ENCODE measurements at places on chromosomes 5 and 9.
A peak's percentile ranks its signal among the peaks of the same experiment; 100 is the strongest.

- no peak overlapping the region for H3K4me3 ChIP-seq
- no peaks in the 10 kb centered on the region for H3K27me3 ChIP-seq
- H3K27ac ChIP-seq, result no peak overlapping the region
Measured at GRCh38 chr5:131550606-131551005, 84.4 kb downstream of the RAPGEF6 start.

- no peak overlapping the region for H3K27ac ChIP-seq
- H3K36me3 ChIP-seq, result no peaks in the 10 kb centered on the region
- no peaks in the 10 kb centered on the region for H3K27me3 ChIP-seq
- peaks cover 6% of the 10 kb centered on the region for H3K4me1 ChIP-seq
Measured at GRCh38 chr9:107020040-107020530, 157.1 kb downstream of the ZNF462 start.

GRCh38 chr5:41980870-41981269 is 55.8 kb downstream of the FBXO4 start:
- H3K4me3 ChIP-seq, result no peak overlapping the region
- H3K27ac ChIP-seq, result no peak overlapping the region
- no peaks in the 10 kb centered on the region for H3K27me3 ChIP-seq
- H3K36me3 ChIP-seq, result no peaks in the 10 kb centered on the region

DNA sequence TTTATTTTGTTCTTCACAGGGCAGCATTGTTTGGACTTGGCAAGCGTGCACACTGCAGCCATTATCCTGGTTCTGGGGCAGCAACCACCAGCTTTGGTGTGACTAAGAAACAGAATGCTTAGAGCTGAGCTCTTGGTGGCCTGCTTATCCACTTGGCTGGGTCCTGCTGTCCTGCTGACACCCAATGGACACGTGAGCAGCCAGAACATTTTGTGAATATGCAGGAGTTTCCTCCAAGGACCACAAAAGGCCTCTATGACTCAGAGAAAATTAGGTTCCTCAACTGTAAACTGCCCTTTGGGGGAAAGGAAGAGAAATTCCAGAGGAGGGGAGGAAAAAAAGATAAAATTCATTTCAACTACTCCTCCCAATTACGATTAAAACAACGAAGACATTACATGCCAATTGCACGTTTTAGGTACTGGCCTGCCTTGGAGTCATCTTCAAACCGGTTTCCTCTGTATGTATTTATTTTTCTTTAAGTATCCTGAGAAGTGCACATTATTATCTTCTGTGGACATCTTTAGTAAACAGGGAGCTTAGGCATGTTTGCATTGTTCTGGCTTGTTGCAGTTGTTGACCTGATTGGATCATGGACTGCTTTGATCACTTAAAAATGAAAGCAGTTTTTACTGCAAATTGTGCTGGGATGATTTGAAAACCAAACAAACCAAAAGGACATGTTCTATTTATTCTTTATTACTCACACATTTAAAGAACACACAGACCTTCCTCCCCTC is 82.3 kb upstream of the TLE4 start:
- no peak overlapping the region for H3K4me3 ChIP-seq
- H3K4me1 ChIP-seq, result no peaks in the 10 kb centered on the region
- H3K27ac ChIP-seq, result no peak overlapping the region
- no peaks in the 10 kb centered on the region for H3K36me3 ChIP-seq
- H3K27me3 ChIP-seq, result no peaks in the 10 kb centered on the region

- no peak for DNase-seq
- no peaks in the 10 kb centered on the region for H3K27me3 ChIP-seq
Measured at GRCh38 chr9:93896093-93896492, 59.1 kb downstream of the BARX1 start.

DNA sequence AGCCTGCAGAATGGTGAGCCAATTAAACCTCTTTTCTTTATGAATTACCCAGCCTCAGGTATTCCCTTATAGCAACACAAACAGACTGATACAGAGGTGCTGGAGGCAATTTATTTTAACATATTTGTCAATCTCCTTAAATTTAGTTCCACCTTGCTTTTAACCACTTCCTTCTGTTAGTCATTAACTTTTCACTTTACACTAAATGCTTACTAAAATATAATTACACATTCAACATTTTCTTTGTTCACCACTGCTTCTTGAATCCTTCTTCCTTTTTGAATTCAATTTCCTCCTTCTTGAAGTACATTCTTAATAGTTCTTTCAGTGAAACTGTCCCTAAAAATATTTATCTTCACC is 39.4 kb downstream of the LYRM7 start:
- DNase-seq, result no peak
- no peak overlapping the region for H3K27ac ChIP-seq
- no peak overlapping the region for H3K4me3 ChIP-seq
- no peaks in the 10 kb centered on the region for H3K27me3 ChIP-seq
- H3K36me3 ChIP-seq, result no peaks in the 10 kb centered on the region

- H3K27me3 ChIP-seq, result no peaks in the 10 kb centered on the region
- DNase-seq, result no peak
- no peak overlapping the region for H3K4me3 ChIP-seq
- no peaks in the 10 kb centered on the region for H3K4me1 ChIP-seq
- no peaks in the 10 kb centered on the region for H3K36me3 ChIP-seq
- no peak overlapping the region for H3K27ac ChIP-seq
Measured at GRCh38 chr5:32933692-32934091, 222.6 kb downstream of the NPR3 start.

- no peaks in the 10 kb centered on the region for H3K27me3 ChIP-seq
- no peaks in the 10 kb centered on the region for H3K36me3 ChIP-seq
- DNase-seq, result no peak
- no peak overlapping the region for H3K4me3 ChIP-seq
- no peaks in the 10 kb centered on the region for H3K4me1 ChIP-seq
Measured at GRCh38 chr5:50800410-50800809, 134.0 kb downstream of the PARP8 start.

DNA sequence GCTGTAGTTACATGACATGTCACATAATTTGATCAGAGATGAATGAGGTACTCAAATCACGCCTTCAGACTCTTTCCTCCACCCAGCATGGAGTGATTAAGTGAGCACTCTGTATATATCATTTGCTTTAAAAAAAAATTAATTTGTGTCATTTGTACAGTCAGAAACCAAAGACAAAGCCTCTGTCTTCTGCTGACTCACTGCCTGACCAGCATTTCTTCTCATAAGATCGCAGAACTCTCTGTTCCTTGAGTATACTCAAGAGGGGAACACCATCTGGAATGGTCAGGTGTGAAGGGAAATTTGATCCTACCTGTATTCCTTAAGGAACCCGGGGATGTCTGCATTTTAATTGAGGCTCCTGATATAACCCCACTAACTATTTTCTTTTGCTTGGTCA is 254.4 kb downstream of the FAM114A2 start:
- no peaks in the 10 kb centered on the region for H3K27me3 ChIP-seq
- no peak for DNase-seq
- H3K4me1 ChIP-seq, result peaks cover 4% of the 10 kb centered on the region

- H3K4me3 ChIP-seq, result no peak overlapping the region
- H3K36me3 ChIP-seq, result no peaks in the 10 kb centered on the region
- no peak overlapping the region for H3K27ac ChIP-seq
Measured at GRCh38 chr5:32083981-32084430, 90.1 kb downstream of the GOLPH3 start.

- H3K27ac ChIP-seq, result no peak overlapping the region
- H3K4me1 ChIP-seq, result 0 out of 2 replicates have a peak, but pooled peaks cover 2% of the 10 kb centered on the region
- H3K4me3 ChIP-seq, result no peak overlapping the region
- DNase-seq, result no peak
Measured at GRCh38 chr9:116549061-116549664, 137.9 kb upstream of the TRIM32 start.

GRCh38 chr9:137000177-137000930 is 4.0 kb upstream of the CLIC3 start:
- no peaks in the 10 kb centered on the region for H3K4me1 ChIP-seq
- no peak overlapping the region for H3K27ac ChIP-seq
- H3K27me3 ChIP-seq, result no peaks in the 10 kb centered on the region
- H3K36me3 ChIP-seq, result no peaks in the 10 kb centered on the region
- DNase-seq, result no peak
- H3K4me3 ChIP-seq, result no peak overlapping the region

DNA sequence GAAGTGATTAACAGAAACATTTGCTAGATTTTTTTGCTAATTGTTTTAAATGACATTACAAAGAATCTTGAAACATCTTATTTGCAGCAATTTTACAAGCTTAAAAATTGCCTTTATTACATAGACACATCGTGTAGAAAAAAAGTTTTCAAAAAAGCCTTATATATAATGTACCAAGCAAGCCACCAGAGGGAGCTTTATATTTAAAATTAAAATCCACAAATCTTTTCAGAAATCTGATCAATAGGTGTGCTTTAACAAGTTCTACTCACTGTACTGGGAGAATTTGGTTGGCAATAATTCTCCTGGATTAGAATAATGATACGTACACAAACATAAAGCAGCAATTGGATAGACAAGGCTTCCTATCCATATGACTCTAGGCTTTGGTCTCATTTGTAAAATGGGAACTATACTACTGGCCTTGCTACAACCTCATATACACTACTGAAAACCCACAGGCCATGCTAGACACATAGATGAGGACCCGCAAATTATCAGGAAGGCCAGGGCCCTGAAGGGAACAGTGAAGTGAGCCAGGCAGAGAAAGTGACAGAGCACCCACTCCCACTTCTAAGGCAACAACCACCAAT is 4.8 kb downstream of the PSMB7 start:
- no peak overlapping the region for H3K4me3 ChIP-seq
- peaks cover 2% of the 10 kb centered on the region for H3K4me1 ChIP-seq
- H3K36me3 ChIP-seq, result peaks cover 69% of the 10 kb centered on the region
- no peaks in the 10 kb centered on the region for H3K27me3 ChIP-seq
- H3K27ac ChIP-seq, result no peak overlapping the region

GRCh38 chr9:29701559-29701958 is 2128.3 kb upstream of the C9orf72 start:
- H3K27me3 ChIP-seq, result no peaks in the 10 kb centered on the region
- H3K27ac ChIP-seq, result no peak overlapping the region
- no peak for DNase-seq
- no peaks in the 10 kb centered on the region for H3K4me1 ChIP-seq

GRCh38 chr5:36089989-36090388 is 23.3 kb upstream of the UGT3A2 start:
- DNase-seq, result peak; percentile 60
- H3K27me3 ChIP-seq, result no peaks in the 10 kb centered on the region
- H3K4me3 ChIP-seq, result no peak overlapping the region
- no peak overlapping the region for H3K27ac ChIP-seq
- peaks cover 1% of the 10 kb centered on the region for H3K4me1 ChIP-seq

GRCh38 chr5:149380466-149381121 is 1.5 kb upstream of the IL17B start:
- DNase-seq, result no peak
- no peak overlapping the region for H3K4me3 ChIP-seq
- no peaks in the 10 kb centered on the region for H3K36me3 ChIP-seq
- no peak overlapping the region for H3K27ac ChIP-seq
- no peaks in the 10 kb centered on the region for H3K4me1 ChIP-seq

DNA sequence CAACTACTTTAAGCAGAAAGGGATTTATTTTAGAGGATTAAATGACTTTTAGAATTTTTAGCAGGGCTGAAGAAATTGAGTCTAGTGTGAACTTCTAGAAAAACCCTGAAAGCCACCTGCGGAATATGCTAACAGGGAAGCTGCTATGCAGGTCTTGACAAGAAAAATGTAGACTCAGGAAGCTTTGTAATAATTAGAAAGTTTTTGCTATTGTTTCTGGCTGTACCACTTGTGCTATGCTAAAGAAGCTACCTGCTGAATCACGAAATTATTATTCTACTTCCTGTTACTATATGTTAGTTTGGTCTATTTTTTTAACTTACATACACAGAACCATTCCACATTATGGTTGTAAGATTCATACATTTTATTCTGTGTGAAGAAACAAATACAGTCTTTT is 74.0 kb upstream of the CHSY3 start:
- H3K4me1 ChIP-seq, result no peaks in the 10 kb centered on the region
- no peak for DNase-seq
- H3K4me3 ChIP-seq, result no peak overlapping the region
- H3K36me3 ChIP-seq, result no peaks in the 10 kb centered on the region
- no peak overlapping the region for H3K27ac ChIP-seq
- H3K27me3 ChIP-seq, result no peaks in the 10 kb centered on the region

DNA sequence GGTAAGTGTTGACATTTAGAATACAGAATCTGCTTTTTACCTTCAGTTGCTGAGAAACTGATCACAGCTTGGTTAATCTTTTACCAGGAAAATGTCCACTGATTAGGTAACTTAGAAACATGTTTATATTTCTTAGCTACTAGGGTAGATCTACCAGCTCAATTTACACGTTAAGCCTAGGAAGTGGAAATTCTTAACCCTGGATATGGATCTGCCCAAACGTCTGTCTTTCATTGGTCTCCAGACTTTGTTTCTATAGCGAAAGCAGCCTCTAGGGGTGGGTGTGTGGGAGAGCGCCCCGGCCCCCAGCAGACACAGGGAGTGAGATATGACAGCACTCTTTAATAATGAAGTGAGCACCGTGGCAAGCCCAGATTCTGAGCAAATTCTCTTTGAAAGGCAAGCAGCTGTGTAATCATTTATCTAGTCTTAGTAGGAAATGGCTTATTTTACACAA is 141.6 kb upstream of the ZNF608 start:
- DNase-seq, result no peak
- H3K4me3 ChIP-seq, result no peak overlapping the region
- no peak overlapping the region for H3K27ac ChIP-seq
- H3K36me3 ChIP-seq, result no peaks in the 10 kb centered on the region
- no peaks in the 10 kb centered on the region for H3K27me3 ChIP-seq
- H3K4me1 ChIP-seq, result peaks cover 9% of the 10 kb centered on the region

DNA sequence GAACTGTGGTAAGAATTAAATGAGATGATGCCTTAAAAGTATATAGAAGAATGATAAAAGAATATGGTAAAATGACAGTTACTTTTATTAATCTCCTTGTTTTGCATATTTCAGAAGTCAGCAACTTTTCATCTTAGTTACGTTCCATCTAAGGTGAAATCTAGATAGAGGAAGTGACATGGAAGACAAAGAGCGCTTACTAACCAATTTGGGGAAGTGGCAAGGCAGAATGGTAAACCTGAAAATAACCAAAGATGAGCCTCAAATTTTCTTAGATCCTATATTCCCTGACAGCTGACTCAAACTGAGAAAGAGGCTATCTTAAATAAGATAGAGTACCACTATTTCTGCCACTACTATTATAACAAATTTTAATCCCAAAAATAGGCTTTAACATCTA is 52.5 kb downstream of the FGF10 start:
- no peak overlapping the region for H3K27ac ChIP-seq
- no peak overlapping the region for H3K4me3 ChIP-seq
- H3K4me1 ChIP-seq, result no peaks in the 10 kb centered on the region
- no peaks in the 10 kb centered on the region for H3K27me3 ChIP-seq

DNA sequence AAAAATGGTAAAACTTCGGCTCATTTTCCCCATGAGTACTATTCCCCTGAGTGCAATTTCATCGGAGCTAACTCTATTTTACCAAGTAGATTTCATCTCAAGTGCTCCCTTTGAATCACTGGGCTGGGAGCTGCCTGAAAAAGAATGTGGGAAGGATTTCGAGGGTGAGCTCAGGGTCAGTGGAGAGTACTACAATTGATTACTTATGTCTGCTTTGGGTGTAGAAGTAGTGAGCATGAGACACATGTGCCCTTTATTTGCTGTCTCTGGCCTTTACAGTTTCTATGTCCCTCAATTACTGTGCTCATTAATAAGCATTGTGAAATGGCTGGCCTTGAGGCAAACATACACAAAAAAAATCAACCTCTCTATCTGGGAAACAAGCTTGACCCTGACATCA is 172.7 kb upstream of the RFX3 start:
- no peaks in the 10 kb centered on the region for H3K36me3 ChIP-seq
- no peaks in the 10 kb centered on the region for H3K27me3 ChIP-seq
- H3K4me3 ChIP-seq, result no peak overlapping the region
- no peak overlapping the region for H3K27ac ChIP-seq
- H3K4me1 ChIP-seq, result no peaks in the 10 kb centered on the region
- no peak for DNase-seq

GRCh38 chr5:115749016-115749415 is 67.4 kb downstream of the CDO1 start:
- no peak overlapping the region for H3K4me3 ChIP-seq
- no peak for DNase-seq
- no peaks in the 10 kb centered on the region for H3K36me3 ChIP-seq
- H3K4me1 ChIP-seq, result no peaks in the 10 kb centered on the region
